Fibroblast of skin of right quadriceps (primary cell): ENCODE measurements at places on chromosomes 11 and 22.

DNA sequence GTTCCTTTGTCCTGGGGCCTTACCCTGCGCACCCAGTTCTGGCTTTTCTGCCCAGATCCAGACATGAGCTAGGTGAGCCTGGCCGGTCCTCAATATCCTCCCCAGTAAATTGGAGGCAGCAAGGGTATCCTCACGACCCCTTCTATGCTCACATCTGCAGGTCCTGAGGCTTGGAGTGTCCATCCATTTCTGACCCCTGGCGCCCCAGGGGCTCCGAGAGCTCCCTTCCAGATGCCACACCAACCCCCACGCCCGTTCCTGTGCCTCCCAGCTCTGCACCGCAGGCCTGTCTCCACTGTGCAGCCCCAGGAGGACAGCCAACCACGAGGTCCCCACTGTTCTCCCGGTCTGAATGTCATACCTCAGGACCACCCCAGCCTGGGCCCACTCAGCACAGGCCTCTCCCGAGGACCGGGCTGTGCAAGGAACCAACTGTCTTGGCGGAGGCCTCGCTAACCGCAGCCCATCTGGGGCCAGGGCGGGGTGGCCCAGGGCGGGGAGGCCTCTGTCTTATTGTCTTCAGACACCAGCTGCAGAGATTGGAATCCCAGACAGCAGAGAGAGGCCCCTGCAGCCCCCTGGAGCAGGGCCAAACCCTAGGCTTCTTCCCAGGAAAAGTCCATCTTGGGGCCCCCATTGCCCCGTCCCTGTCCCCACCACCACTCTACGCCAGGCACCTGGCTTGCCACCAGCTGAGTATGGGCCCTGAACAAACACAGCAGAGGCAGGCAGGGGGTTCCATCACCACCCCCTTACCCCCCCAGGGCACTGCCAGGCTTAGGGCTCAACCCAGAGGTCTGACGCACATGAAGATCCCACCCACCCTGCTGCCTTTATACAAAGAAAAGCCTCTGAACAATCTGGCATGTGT is 39.3 kb downstream of the ALX4 start:
- peak; percentile 50 for DNase-seq

GRCh38 chr11:62012451-62012831 is 45.0 kb upstream of the FTH1 start:
- no peak for DNase-seq

GRCh38 chr11:134510233-134511040 is 98.4 kb upstream of the B3GAT1 start:
- DNase-seq: no peak

GRCh38 chr22:46788441-46789172 is 26.2 kb downstream of the TBC1D22A start:
- DNase-seq: no peak

- no peak for DNase-seq
Measured at GRCh38 chr11:78820741-78821140, 246.1 kb upstream of the NARS2 start.

DNA sequence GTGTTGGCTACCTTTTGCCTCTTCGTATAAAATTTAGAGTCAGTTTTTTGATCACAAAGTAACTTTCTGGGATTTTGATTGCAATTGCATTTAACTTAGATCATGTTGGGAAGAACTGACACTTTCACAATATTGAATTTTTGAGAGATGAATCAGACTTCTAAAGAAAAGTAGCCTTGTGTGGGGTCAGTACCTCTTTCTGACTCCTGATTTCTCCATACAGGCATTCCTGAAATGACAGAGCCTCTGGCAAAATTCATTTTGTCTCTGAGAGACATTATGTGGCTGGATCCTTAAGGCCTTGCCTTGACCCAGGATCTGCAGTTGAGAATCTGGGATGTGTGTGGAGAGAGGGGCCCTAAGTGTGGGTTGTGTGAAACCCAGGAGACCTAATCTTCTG is 37.8 kb downstream of the PPFIBP2 start:
- DNase-seq: peak; percentile 71

- DNase-seq: no peak
Measured at GRCh38 chr11:43951231-43951630, 8.8 kb downstream of the C11orf96 start.

DNA sequence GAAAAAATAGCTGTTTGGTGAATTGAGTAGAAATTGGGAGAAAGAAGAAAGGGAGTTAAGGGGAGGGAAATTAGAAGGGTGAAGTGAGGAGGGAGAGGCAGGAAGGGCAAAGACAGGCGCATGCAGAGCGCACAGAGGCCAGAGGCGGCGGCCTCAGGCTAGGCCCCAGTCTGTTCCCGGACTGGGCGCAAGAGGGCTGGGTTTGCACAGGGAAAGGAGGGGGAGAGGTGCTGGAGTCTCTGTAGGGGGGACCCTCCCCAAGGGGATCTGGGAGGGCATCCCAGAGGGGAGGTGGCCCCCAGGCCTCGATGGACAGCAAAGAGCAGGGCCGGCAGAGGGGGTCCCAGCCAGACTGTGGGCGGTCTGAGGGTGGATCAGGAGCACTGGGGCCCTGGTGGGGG is 1.3 kb upstream of the FLRT1 start:
- no peak for DNase-seq

- DNase-seq: no peak
Measured at GRCh38 chr22:48899523-48900326, 927.9 kb downstream of the BRD1 start.

- peak; percentile 33 for DNase-seq
Measured at GRCh38 chr11:66639066-66639813, 737 bp downstream of the RBM4 start.

- no peak for DNase-seq
Measured at GRCh38 chr22:42397332-42398249, 34.6 kb downstream of the NFAM1 start.
